ENCODE measurements at places on chromosomes 13 and 19.
A peak's percentile ranks its signal among the peaks of the same experiment; 100 is the strongest.

DNA sequence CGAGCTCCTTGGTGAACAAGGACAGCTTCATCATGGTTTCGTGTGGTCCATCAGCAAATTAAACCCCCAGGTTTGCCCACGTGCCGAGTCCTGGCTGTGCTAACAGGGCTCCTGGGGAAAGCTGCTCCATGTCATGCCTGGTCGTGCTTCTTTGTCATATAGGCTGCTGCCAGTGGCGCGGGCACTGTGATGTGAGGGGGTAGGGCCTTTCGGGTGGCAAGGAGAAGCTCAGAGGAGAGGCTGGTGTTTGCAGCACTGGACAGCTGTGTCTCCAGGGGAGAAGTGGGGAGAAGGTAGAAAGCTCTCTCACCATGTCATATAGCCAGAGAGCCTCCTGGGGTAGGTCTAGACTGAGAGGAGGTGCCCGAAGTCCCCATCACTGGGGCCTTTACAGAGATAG lies 13.3 kb downstream of the VSTM2B start:
- no peak for DNase-seq

DNA sequence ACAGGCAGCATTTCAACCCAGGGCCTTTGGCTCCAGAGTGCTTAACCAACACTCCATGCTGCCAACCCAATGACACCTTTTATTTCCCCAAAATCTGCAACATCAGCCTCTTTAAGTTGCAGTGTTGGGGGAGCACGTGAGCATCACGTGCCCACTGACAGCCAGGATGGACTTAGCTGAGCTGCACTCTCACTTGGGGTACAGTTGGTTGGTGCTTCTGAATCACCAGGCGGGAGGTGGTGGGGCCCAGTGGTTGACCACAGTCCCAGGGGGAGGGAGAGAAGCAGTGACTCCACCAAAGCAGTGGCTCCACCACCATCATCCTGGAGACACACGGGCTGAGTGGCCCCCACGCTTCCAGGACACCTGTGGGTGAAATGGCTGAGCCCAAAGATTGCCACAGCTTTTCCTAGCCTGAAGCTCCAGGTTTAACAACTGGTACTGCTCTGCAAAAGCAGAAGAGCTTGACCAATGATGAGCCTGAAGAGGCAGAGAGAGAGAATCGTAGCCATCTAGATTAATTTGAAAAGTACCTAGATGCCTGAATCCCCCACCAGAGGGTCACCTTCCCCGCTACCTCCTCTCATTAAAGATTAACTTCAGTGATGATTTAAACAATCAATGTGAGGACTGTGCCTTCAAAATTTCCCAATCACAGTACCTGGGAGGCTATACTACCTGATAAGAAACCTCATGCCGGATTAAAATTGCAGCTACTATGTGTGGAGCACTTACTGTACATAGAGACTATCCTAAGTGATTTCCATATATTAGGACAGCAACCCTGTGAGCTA lies 193.8 kb downstream of the FOXO1 start:
- no peak for DNase-seq

- DNase-seq, result no peak
Observed at GRCh38 chr13:28631801-28632200, 27.1 kb upstream of the POMP start.

GRCh38 chr13:39840201-39840600 lies 184.7 kb downstream of the COG6 start:
- no peak for DNase-seq

DNA sequence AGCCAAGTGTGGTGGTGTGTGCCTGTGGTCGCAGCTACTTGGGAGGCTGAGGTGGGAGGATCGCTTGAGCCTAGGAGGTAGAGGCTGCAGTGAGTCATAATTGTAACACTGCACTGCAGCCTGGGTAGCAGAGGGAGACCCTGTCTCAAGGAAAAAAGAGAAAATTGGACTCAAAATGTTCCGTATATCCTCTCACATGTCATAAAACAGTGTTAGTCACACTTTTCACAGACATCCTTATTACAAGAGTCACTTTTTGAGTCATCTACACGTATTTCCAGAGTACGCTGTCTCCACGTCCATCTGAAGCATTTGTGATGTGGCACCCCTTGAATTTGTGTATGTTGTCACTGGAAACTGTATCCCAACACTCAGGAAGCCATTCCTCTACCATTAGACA lies 133.0 kb downstream of the SIPA1L3 start:
- DNase-seq, result no peak

- DNase-seq, result no peak
Observed at GRCh38 chr13:111007209-111007608, 92.3 kb upstream of the ANKRD10 start.

- no peak for DNase-seq
Observed at GRCh38 chr13:56755181-56755935, 385.4 kb upstream of the PRR20A start.

DNA sequence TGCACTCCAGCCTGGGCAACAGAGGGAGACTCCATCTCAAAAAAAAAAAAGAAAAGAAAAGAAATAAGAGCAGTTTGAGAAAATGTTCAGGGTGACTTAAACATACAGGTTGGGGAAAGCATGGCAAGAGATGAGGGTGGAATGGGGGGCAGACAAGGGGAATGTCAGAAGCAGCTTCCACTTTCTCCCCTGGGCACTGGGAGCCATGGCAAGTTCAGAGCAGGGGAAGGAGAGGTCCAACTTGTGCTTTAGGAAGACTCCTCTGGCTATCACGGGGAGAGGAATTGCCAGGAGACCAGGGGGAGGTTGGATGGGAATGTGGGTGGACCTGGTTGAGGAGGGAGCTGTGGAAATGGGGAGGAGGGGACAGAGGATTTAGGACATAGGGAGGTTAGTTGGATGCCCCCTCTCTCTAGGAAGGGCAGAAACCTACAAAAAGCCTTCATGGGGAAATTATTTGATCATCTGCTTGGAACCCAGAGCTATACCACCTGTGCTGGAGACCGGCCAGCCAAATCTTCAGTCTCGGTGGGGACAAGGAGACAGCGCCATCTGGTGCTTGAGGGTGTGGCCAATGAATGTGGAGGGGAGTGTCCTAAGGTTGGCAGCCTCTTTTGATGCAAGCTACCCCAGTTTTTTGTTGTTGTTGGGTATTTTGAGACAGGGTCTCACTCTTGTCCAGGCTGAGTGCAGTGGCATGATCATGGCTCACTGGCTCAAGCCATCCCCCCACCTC lies 7.3 kb upstream of the STRN4 start:
- DNase-seq, result no peak

DNA sequence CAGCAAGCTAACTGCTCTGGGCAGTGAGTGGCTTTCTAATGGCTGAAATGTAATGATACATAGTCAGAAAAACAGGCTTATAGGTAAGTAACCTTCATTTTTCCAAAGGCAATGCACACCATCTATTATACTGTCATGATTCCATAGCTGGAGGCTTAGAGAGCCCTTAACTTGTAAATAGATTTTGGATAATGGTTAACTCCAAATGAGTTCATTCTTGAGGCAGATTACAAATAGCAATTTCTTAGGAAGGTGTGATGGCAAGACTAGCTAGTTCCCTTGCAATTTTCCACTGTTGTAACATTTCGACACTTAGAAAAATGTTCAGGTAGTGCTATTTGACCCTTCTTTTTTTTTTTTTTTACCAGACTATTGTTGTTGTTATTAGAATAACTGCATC lies 789.8 kb upstream of the PCDH9 start:
- DNase-seq, result no peak

- DNase-seq, result no peak
Observed at GRCh38 chr13:21287331-21287907, 111.0 kb downstream of the MRPL57 start.

GRCh38 chr19:19457671-19458070 lies 52.2 kb downstream of the GATAD2A start:
- no peak for DNase-seq

- DNase-seq, result no peak
Observed at GRCh38 chr13:51422484-51422883, 30.4 kb downstream of the INTS6 start.

GRCh38 chr19:7914598-7915045 lies at the start of gene TGFBR3L:
Gene TGFBR3L, plus strand, starts transcription at chr19:7914830.
- no peak for DNase-seq

DNA sequence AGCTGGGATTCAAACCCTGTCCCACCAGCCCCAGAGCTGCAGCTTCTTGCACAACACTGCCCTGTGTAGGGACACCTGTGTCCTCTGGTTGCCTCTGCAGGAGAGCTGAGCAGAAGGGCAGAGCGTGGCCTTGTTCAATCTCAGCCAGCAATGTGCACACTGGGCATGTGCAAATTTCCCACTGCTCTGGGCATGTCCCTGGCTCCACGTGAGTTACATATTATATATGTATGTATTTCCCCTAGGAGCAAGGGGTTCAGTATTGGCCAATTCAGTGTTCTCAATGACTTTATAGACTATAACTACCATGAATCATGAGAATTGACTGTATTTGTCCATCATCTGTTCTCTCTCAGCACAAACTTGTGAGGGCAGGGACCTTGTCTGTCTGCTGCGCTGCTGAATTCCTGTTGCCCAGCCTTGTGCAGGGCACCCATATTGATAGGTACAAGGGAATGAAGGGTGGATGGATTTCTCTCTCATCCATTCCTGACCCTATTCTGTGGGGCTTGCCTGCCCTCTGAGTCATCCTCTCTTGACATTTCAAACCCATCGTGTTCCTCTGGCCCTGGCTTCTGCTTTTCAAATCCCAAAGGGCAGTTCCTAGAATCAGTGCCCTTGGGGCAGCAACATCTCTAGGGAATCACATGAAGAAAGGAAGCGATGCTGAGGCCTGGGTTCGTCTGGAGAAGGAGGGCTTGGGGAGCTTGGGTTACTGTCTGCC lies 69.7 kb downstream of the ERICH6B start:
- DNase-seq, result no peak

DNA sequence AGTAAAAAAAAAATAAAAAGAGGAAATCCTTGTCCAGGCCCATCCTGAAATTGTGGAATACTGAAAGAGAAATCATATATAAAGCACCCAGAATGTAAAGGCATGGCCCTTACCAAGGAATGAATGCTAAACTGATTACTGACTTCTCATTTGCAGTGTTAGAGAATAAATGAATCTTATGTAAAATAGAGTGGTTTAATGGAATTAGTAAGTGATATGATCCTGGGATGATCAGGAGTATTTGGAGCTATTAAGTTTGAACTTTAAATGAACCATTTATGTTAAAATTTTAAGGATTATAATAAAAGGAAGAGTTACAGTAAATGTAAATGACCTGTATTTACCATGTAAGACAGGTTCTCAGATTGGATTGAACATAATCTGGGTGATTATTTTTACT lies 75.4 kb downstream of the PDS5B start:
- no peak for DNase-seq

GRCh38 chr19:11180346-11180745 lies 17.0 kb downstream of the KANK2 start:
- no peak for DNase-seq

DNA sequence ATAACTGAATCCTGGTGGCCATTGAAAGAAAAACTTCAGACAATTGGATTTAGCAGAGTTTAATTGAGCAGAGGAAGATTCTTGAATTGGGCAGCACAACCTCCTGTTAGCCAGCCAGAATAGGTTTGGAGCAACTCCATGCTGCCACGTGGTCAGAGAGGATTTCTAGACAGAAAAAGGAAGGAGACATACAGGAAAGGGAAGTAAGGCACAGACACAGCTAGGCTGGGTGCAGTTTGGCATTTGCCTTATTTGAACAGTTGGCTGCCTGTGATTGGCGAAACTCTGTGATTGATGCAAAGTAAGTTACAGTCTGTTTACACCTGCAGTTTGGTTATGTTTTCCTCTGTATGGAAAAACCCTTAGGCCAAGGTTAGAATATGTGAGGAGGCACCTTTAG lies 85.8 kb upstream of the SPATA13 start:
- DNase-seq, result no peak

GRCh38 chr13:49251326-49251725 lies 3.6 kb downstream of the CDADC1 start:
- no peak for DNase-seq

GRCh38 chr19:43553656-43554055 lies 20.7 kb downstream of the ZNF575 start:
- no peak for DNase-seq

- peak; percentile 30 for DNase-seq
Observed at GRCh38 chr19:49057636-49058234, at the start of gene CGB7. Gene CGB7, minus strand, starts transcription at chr19:49057749. Its CDS starts 2,374 bp downstream, at chr19:49055375.

DNA sequence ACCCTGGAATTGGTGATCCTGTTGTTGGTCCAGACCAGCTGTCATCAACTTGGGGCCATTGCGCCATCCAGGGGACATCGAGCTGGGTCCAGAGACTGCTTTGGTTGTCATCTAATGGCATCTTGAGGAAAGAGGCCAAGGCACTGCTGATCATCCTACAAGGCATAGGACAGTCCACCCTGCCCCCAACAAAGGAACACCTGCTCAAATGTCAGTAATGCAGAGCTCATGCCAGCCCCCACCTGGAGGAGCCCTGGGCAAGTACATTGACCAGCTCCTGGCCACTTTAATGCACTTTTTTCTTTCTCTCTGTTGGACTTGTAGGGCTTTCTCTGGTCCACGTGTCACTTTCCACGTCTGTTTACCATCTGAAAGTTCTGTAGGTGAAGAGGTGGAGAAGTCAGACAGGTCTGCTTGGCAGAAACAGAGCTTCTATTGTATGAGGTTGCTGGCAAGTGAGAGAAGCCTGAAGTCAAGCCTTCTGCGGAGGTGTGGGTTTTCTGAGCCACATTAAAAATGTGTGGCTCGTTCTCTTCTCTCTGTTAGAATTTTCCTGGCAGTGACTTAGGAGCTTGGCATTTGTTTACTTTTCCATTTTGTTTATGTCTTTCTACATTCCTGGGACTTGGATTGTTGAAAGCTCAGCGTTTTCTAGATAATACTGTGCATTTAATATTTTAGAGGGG lies 124.0 kb upstream of the RNF113B start:
- DNase-seq, result no peak

GRCh38 chr19:17943274-17944221 lies 10.7 kb downstream of the CCDC124 start:
- no peak for DNase-seq

DNA sequence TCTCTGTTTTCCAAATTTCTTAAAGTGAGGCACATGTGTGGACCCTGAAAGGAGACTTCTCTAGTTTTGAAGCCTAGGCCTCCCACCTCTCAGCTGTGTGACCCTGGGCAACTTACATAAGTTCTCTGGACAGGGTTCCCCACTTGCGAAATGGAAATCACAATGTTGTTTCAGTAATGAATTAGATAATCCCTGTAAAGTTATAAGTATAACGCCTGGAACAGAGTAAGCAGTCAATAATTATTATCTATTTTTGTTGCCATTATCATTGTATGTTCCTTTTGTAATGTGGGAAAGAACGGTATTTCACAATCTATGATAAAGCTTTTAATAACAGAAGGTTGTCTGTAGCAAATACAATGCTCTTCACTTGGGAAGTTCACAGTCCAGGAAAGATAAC lies 437.3 kb upstream of the ZNF507 start:
- DNase-seq, result no peak

GRCh38 chr13:33722216-33722915 lies 95.6 kb upstream of the RFC3 start:
- no peak for DNase-seq

GRCh38 chr13:70098669-70099068 lies 9.0 kb upstream of the ATXN8OS start:
- DNase-seq, result no peak

GRCh38 chr19:39814595-39814994 lies 19.4 kb downstream of the DYRK1B start:
- DNase-seq, result no peak

DNA sequence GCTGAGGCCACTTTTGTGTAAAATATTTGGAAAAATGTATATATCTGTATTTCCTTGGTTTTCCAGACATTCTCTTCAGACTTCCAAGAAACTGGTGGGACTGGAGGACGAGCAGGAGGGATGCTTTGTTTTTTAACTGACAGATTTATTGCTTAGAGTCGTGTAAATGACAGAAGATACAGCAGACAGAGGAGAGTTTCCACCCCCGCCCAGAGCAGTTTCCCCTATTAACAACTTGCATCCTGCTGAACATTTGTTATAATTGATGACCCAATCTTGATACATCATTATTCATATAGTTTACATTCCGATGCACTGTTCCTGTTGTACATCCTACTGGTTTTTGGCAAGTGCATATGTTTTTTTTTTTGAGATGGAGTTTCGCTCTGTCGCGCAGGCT lies 7.1 kb upstream of the DOCK6 start:
- DNase-seq, result no peak
